ENCODE measurements at places on chromosomes 6 and 20.
A peak's percentile ranks its signal among the peaks of the same experiment; 100 is the strongest.

- no peak for DNase-seq
- no peak overlapping the region for H3K27ac ChIP-seq
- no peak overlapping the region for H3K4me3 ChIP-seq
- no peaks in the 10 kb centered on the region for H3K4me1 ChIP-seq
- no peaks in the 10 kb centered on the region for H3K36me3 ChIP-seq
Measured at GRCh38 chr20:58374906-58375758, 13.9 kb upstream of the VAPB start.

DNA sequence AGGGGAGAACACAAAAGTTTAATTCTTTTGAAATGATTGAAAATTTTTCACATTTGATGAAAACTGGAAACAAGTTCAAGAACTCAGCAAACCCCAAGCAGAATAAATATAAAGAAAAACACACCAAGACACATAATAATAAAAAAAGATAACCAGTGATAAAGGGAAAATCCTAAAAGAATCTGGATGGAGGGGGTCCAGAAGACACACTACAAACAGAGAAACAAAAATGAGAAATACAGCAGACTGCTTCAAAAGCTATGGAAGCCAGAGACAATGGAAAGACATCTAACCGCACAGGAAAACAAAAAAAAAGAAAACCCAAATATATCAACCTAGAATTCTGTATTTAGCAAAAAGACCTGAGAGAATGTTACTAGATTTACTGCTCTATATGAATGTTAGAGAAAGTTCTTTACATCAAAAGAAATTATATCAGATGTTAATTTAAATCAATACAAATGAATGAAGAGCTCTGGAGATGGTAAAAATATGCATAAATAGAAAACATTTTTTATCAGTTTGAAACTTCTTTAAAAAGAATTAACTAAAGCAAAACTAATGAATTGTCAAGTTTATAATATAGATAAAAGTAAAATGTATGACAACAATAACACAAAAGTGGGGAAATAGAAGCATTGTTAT lies 310.7 kb upstream of the PREP start:
- DNase-seq, result no peak
- no peaks in the 10 kb centered on the region for H3K4me1 ChIP-seq
- H3K4me3 ChIP-seq, result no peak overlapping the region
- H3K36me3 ChIP-seq, result no peaks in the 10 kb centered on the region
- no peak overlapping the region for H3K27ac ChIP-seq

DNA sequence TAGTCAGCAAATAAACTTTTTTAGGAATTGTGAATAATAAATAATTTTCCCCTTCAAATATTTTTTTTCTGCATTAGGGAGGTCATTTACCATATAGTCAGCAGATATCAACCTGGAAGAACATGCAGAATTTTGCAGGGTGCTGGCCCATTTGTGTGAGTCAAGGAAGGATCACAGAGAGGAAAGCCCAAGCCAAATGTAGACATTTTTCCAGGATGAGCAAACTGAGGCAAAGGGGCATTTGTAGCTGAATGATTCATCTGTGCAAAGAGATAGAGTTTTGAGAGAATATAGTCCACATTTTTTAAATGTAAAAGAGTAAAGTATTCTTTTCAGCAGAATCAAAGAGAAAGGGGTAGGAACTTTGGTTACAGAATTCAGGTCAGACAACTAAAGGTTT lies 555.5 kb upstream of the MARCKS start:
- no peak overlapping the region for H3K27ac ChIP-seq
- no peaks in the 10 kb centered on the region for H3K36me3 ChIP-seq
- no peak for DNase-seq
- no peaks in the 10 kb centered on the region for H3K4me1 ChIP-seq
- no peaks in the 10 kb centered on the region for H3K27me3 ChIP-seq

DNA sequence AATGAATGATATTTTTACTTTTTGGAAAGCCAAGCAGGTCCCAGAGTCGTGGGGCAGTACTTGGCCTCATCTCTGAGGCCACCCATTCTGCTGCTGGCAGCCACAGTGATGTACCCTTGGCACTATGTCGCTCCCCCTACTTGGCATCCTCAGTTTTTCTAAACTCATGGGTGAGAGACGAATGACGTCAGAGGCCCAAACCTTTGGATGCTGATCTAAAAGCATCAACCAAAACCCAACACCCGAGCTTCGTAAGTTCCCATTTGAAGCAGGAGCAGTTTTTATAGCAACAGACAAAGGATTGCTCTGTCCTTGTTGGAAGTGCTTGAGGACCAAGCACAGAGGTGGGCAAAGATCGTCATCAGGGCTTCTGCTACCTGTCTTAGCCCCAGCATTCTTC lies 212.9 kb downstream of the PAX1 start:
- no peaks in the 10 kb centered on the region for H3K36me3 ChIP-seq
- no peaks in the 10 kb centered on the region for H3K4me1 ChIP-seq
- no peak for DNase-seq

GRCh38 chr6:30150671-30151395 lies 10.2 kb downstream of the TRIM10 start:
- no peaks in the 10 kb centered on the region for H3K27me3 ChIP-seq
- H3K36me3 ChIP-seq, result no peaks in the 10 kb centered on the region
- H3K4me3 ChIP-seq, result no peak overlapping the region
- no peak overlapping the region for H3K27ac ChIP-seq
- DNase-seq, result no peak
- H3K4me1 ChIP-seq, result no peaks in the 10 kb centered on the region

DNA sequence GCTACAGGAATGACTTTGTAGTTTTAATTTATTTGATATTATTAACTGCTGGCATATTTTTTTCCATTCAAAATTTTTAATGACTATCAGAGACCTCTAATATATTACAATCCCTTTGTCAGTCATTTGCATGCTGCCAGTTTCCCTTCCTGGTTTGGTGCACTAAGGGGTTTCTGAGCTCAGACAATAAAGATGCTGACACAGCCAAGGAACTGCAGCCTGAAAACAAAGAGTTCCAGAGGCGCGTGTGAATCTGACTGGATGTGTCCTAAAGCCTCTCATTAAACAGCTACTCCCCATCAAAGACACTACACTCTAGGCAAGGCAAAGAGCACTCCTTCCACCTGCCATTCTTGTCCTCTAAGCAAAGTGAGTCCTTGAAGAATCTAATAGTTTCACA lies 116.8 kb upstream of the DST start:
- no peaks in the 10 kb centered on the region for H3K36me3 ChIP-seq
- no peak for DNase-seq
- no peak overlapping the region for H3K4me3 ChIP-seq
- H3K27me3 ChIP-seq, result no peaks in the 10 kb centered on the region
- no peak overlapping the region for H3K27ac ChIP-seq

DNA sequence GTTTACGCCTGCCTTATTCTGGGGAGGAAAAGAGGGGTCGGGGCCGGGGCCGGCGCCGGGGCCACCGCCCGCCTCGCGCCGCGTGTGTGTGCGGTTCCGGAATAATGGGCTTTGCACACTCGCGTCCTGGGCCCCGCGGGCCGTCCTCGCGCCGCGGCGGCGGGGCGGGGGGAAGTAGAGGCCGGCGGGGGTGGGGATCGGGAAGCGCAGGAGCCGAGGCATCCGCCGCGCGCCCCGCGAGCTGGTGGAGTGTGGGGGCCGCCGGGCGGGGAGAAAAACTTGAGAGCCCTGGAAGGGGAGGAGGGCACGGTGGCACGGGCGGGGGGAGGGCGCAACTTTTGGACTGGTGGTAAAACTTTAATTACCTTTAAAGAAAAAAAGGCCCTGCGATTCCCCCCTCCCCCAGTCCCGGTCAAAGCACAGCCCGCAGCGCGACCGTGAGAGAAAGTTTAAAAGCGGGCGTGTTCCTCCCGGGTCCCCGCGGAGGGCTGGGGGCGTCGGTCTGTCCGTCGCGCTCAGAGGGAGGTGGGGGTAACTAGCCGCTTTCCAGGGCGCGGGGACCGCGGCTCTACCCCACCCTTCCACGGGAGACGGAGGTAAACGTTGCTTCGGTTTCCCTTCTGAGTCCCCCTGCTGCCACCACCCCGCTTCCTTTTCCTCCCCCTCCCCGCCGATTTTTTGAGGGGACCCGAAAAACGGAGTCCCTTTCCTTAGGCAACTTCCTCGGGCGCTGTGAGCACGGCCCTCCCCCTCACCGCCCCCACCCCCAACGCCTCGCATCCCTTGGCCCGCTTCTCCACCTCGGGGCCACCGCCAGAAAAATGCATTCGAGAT lies 1.9 kb downstream of the L3MBTL3 start:
- no peaks in the 10 kb centered on the region for H3K27me3 ChIP-seq
- DNase-seq, result peak; percentile 41
- no peaks in the 10 kb centered on the region for H3K36me3 ChIP-seq

DNA sequence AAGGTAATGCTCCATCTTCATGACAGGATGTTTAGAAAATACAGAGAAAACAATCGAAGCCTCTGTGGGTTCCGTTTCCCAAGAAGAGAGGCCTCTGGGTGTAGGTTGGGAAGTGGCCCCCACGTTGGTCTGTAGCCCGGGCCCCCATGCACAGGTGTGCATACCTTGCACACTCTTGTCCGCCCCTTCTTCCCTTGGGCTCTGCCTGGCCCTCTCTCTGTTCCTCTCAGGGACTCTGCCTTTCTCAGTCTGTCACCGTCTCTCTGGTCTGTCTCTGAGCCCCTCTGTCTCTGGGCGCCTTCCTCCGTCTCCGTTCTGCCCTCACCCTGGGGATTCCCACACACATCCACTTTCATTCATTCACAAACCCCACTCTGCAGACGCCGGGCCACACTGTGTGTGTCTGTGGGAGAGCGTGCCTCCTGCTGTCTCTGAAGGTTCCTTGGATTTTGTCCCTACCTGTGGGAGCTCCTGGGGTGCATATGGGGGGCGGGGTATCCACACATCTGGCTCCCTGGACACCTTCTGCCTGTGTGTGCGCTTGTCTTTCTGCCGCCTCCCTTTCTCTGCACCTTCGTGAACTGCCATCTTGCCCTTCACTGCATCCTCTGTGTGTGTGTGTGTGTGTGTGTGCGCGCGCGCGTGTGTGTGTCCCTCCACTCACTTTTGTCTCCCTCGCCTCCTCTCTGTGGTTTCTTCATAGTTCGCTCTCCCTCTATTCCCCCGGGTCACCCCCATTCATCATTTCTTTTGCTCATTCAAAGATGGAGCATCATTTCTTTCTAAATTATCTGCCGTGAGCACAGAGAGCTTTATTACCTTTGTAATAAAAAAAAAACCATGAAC lies 75.3 kb downstream of the SRC start:
- H3K36me3 ChIP-seq, result no peaks in the 10 kb centered on the region
- H3K27ac ChIP-seq, result no peak overlapping the region
- H3K4me3 ChIP-seq, result no peak overlapping the region

- H3K4me1 ChIP-seq, result no peaks in the 10 kb centered on the region
- no peaks in the 10 kb centered on the region for H3K36me3 ChIP-seq
- no peak for DNase-seq
- no peak overlapping the region for H3K27ac ChIP-seq
Measured at GRCh38 chr6:53898026-53898795, 103.4 kb downstream of the LRRC1 start.

DNA sequence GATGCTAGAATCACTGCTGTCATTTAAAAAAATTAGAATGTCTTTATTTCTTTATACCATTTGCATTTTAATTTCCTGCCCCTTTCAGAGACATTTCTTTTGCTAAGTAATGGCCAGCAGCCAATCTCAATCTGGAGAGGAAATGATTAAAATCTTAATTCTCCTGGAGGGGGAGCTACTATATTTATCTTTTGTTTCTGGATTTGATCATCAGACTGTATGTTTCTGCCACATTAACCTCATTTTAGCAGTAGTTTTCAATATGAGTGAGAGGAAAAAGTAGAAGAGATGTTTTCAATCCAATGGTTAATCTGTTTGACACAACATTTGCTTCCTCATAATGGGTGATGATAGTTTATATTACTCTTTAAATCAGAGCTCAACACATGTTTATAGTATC lies 138.0 kb downstream of the FUT9 start:
- no peaks in the 10 kb centered on the region for H3K27me3 ChIP-seq
- H3K27ac ChIP-seq, result no peak overlapping the region
- H3K4me3 ChIP-seq, result no peak overlapping the region
- no peak for DNase-seq
- no peaks in the 10 kb centered on the region for H3K36me3 ChIP-seq

DNA sequence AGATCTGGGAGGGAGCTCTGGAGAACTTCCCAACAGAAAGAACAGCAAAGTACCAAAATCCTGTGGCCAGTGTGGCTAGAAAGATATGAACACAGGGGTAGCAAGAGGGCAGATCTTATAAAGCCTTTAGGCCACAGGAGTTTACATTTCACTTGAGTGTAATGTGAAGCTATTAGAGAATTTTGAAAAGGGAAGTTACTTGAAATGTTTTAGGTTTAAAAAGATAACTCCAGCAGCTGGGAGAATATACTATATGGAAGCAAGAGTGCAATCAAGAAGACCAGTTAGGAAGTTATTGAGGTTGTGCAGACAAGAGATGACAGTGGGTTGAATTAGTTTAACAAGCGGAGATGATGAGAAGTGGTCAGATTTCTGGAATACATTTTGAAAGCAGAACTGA lies 7.9 kb downstream of the SUPT3H start:
- no peaks in the 10 kb centered on the region for H3K4me1 ChIP-seq
- DNase-seq, result no peak
- no peaks in the 10 kb centered on the region for H3K36me3 ChIP-seq
- H3K27me3 ChIP-seq, result no peaks in the 10 kb centered on the region
- no peak overlapping the region for H3K4me3 ChIP-seq

DNA sequence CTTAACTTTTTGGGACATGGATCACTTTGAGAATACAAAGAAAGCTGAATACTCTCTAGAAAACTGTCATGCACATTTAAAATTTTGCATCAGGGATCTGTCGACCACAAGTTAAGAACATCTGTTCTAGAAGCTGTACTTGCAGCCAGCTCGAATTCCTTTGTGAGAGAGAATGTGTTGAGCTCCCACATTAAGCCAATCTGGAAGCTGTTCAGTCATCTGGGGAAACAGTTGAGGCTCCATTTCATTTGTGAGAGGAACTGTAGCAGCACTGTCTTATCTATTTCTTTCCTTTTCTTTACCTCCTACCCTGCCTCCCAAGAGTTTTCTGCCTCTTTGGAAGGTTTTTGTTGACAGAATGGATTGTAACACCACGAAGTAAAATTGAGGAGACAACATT lies 50.8 kb downstream of the KAT14 start:
- H3K4me3 ChIP-seq, result no peak overlapping the region

DNA sequence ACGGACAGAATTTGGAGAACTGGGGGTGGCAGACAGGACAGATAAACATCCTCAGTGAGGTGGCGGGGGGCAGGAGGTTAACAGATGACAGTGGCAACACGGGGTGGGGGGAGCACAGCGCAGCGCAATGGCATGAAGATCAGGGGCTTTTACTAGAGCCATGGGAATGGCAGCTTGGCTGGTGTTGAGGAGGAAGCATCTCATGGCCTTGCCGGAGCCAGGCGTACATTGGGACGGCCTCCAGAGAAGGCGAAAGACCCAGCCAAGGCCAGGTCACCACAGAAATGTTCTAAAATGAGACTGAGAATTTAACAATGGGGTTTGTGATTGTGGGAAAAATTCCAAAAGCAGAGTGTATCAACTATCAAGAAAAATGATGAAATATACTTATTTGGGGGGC lies 173.0 kb downstream of the PRKN start:
- H3K4me3 ChIP-seq, result no peak overlapping the region
- H3K27ac ChIP-seq, result no peak overlapping the region
- no peak for DNase-seq
- H3K27me3 ChIP-seq, result no peaks in the 10 kb centered on the region
- H3K4me1 ChIP-seq, result no peaks in the 10 kb centered on the region
- H3K36me3 ChIP-seq, result no peaks in the 10 kb centered on the region
